ENCODE measurements at places on chromosomes 12 and 14.
A peak's percentile ranks its signal among the peaks of the same experiment; 100 is the strongest.

DNA sequence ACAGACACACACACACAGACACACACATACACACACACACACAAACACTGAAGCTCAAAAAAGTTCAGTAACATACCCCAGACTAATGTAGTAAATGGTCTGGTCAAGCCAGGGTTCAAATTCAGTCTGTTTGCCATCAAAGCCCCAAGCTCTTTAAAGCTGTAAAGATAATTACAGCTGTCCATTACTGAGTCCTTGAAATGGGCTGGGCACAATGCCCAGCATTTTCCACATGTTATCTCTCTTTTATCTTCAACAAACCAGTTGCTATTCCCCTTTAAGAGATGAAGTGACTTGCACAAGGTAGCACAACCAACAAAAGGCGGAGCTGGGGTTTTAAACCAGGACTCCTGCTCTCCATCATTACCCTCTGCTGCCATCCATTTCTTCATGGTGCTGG is 7.6 kb upstream of the UNC119B start:
- H3K27me3 ChIP-seq: no peaks in the 10 kb centered on the region
- peaks cover 26% of the 10 kb centered on the region for H3K36me3 ChIP-seq
- H3K27ac ChIP-seq: no peak overlapping the region
- no peaks in the 10 kb centered on the region for H3K4me1 ChIP-seq
- H3K4me3 ChIP-seq: no peak overlapping the region

DNA sequence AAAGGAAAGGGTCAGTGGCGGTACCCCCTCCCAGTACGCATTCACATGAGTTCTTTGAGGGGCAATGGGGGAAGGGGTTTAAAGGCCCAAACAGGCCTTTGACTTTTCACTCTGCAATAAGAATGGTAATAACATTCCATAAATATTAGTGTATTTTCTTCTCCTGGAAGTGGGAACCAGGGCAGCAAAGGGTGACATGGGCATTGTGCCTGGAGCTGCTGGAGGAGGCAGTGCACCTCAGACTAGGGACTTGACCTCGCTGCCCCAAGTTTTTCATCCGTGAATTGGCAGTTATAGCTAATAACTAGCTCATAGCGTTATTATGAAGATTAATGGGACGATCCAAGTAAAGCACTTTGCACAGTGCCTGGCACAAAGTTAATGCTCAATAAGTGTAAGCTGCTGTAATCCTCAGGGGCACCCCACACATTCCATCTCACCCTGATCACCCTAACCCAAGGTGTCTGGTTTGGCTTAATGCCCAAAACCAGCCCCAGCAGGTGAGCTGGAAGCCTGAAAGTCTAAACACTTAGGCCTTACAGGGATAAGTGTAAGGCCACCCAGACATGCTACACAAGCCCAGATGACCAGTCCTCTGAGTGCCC is 2.8 kb upstream of the KCNH3 start:
- no peak overlapping the region for H3K27ac ChIP-seq
- H3K36me3 ChIP-seq: no peaks in the 10 kb centered on the region
- no peak overlapping the region for H3K4me3 ChIP-seq
- H3K4me1 ChIP-seq: peaks cover 9% of the 10 kb centered on the region

DNA sequence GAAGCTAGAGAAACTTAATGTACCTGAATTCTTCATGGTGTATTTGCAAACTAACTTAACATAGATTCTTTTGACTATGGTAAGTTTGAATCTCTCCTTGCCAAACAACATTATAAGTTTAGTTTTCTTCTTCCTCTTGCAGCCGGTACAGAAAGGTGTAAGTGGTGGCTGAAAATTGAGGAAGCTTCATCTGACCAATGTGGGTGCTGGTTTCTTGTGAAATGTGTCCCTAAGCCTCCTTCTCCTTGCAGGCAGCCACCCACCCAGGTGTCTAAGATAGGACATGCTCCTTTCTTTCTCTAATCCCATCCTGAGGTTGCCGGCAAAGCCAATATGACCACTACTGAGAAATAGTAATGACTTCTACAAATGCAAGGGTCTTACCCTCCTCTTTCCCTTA is 20.6 kb downstream of the GSG1 start:
- DNase-seq: no peak
- H3K36me3 ChIP-seq: peaks cover 18% of the 10 kb centered on the region
- H3K27ac ChIP-seq: no peak overlapping the region
- peaks cover 8% of the 10 kb centered on the region for H3K4me1 ChIP-seq
- no peak overlapping the region for H3K4me3 ChIP-seq
- H3K27me3 ChIP-seq: no peaks in the 10 kb centered on the region

DNA sequence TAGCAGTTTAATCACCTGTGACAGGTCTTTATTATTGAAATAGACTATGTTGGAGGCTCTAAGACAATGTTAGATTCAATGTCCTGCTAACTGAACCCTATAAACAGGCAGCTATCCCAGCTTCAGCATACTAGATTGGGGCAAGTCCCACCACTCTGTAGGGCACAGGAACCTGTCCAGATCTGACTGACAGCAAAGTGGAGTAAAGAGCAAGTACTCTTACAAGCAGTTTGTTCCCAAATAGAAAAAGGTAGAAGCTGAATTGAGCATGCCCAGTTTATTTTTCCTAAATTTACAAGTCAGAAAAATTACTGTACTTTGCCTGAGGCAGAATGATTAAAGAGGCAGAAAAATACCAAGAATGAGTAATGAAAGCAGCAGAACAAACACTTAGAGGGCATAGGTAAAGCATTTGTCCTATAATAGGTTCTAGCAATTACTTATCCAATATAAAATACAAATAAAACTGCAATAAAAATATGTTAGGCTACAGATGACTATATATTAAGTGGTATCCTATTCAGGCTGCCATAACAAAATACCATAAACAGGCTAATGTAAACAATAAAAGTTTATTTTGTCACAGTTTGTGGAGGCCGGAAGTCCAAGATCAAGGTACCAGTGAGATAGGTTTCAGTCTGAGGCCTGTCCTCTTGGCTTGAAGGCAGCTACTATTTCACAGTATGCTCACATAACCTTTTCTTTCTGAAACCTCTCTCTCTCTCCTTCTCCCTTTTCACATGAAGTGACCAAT is 868.2 kb downstream of the C12orf50 start:
- H3K4me3 ChIP-seq: no peak overlapping the region
- no peak for DNase-seq
- no peaks in the 10 kb centered on the region for H3K4me1 ChIP-seq
- no peaks in the 10 kb centered on the region for H3K36me3 ChIP-seq
- no peak overlapping the region for H3K27ac ChIP-seq

DNA sequence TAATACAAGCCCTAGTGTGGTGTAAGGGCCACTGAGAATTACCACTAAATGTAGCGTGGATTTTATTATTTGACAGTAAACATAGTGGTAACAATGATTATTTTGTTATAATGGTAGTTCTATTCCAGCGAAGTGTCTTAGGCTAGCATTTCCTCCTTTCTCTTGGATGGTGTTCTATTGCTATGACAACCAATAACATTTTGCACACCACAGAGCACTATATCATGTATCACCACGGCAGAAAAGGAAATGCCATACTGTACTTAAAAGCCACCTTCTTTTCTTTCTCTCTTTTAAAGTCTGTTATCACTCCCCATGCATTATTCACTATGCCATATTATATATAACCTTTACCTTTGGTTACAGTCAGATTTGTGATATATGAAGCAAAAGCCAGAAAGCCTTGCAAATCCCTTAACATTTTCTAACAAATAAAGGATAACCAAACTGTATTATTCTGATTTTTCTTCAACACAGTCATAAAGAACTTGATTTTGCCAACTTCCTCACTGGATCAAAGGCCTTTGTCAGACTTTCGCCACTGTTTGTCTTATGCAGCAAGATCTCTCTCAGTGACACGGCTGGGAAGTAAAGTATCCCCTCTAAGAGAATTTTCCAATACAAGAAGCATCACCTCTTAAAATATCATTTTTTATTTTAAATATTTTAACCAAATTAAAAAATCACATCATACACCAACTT is 195.8 kb downstream of the FOXN3 start:
- H3K27me3 ChIP-seq: no peaks in the 10 kb centered on the region
- no peak overlapping the region for H3K27ac ChIP-seq
- peaks cover 42% of the 10 kb centered on the region for H3K4me1 ChIP-seq
- no peak for DNase-seq
- peaks cover 31% of the 10 kb centered on the region for H3K36me3 ChIP-seq

DNA sequence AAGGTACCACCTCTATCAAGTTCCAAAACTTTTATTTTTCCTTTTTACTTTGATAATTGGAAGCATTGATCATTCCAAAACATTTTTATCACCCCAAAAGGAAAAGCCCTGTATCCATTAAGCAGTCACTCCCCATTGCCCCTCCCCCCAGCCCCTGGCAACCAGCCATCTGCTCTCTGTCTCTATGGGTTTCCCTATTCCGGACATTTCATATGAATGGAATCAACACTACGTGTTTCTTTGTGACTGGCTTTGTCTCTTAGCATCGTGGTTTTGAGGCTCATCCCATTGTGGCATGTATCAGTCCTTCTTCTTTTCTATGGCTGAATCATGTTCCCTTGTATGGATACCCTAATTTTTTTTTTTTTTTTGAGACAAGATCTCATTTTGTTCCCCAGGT is 18.0 kb upstream of the PHETA1 start:
- H3K27ac ChIP-seq: no peak overlapping the region
- no peak for DNase-seq
- no peaks in the 10 kb centered on the region for H3K4me1 ChIP-seq
- no peaks in the 10 kb centered on the region for H3K36me3 ChIP-seq
- H3K4me3 ChIP-seq: no peak overlapping the region

DNA sequence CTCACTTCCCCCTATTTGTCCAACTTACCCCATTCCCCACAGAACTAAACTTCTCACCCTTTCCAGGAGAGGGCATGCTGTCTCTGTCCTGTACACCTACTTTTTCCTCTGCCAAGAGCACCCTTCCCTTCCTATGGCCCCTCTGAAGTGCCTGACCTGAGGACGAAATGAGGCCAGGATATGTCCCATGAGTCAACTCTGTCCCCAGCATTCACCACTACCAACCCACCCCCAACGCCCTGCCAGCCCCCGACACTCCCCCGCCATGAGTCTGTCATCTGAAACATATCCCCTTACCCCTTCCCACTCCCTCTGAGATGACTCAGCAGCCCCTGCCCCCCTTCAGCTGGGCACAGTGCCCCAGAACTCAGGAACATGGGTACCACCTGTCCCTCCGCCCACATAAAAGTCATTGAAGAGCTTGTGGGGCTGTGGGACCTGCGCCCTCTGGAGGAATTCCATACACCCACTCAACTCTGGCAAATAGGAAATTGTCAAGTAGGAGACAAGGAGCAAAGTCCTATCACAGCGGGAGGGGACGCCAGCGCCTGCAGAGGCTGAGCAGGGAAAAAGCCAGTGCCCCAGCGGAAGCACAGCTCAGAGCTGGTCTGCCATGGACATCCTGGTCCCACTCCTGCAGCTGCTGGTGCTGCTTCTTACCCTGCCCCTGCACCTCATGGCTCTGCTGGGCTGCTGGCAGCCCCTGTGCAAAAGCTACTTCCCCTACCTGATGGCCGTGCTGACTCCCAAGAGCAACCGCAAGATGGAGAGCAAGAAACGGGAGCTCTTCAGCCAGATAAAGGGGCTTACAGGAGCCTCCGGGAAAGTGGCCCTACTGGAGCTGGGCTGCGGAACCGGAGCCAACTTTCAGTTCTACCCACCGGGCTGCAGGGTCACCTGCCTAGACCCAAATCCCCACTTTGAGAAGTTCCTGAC is 26.3 kb downstream of the ITGA7 start:
- no peaks in the 10 kb centered on the region for H3K36me3 ChIP-seq
- peaks cover 10% of the 10 kb centered on the region for H3K4me1 ChIP-seq
- H3K27ac ChIP-seq: no peak overlapping the region
- DNase-seq: peak; percentile 9

- H3K27ac ChIP-seq: no peak overlapping the region
- no peak overlapping the region for H3K4me3 ChIP-seq
- no peaks in the 10 kb centered on the region for H3K4me1 ChIP-seq
- H3K27me3 ChIP-seq: peaks cover 25% of the 10 kb centered on the region
- H3K36me3 ChIP-seq: no peaks in the 10 kb centered on the region
Measured at GRCh38 chr12:30835216-30835615, 80.5 kb upstream of the CAPRIN2 start.

GRCh38 chr12:5232826-5233500 is 189.3 kb downstream of the KCNA5 start:
- DNase-seq: no peak
- no peak overlapping the region for H3K4me3 ChIP-seq
- no peak overlapping the region for H3K27ac ChIP-seq
- H3K36me3 ChIP-seq: no peaks in the 10 kb centered on the region
- H3K4me1 ChIP-seq: no peaks in the 10 kb centered on the region

DNA sequence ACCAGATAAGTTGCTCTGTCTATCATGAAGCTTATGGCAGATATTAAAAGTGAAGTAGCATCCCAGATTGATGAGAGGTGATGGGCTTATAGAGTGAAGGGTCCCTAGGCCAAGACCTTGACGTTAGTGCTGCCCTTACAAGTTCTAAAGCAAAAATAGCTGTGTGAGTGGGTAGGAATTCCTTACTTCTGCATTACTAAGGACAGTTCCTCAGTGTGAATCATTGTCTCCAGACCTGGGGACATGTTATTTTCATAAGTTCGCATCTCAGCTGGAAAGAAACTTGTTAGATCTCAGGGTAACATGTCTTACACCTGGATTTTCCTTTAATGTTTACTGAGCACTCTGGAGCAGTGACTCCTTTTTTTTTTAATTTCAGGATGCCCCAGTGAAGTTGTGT is 28.7 kb downstream of the MAPKAPK5 start:
- H3K4me3 ChIP-seq: no peak overlapping the region
- H3K27me3 ChIP-seq: no peaks in the 10 kb centered on the region
- no peak for DNase-seq
- peaks cover 48% of the 10 kb centered on the region for H3K36me3 ChIP-seq

DNA sequence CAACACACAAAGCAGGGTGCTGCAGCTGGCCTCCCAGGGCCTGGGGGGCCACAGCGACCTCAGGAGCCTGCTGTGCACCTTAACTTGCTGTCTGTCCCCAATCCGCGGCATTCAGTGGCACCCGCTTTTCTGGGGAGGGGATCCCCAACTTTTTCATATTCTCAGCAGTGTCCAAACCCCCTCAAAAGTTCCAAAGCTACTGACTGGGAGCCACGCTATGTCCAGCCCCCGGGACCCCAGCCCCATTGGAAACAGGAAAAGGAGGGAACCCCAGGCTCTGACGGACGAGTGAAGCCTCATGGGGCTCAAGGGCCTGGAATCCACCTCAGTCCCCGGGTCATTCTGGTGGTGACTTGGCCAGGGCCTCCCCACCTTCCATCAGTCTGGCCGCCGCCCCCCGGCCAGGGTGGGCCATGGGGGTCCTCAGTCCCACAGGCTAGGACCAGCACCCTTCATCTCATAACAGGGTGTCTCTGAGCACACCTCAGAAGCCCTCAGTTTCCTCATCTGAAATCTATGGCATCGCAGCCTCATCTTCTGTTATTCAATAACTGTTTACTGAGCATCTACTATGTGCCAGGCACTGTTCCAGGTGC is 127.3 kb downstream of the NCOR2 start:
- H3K4me1 ChIP-seq: no peaks in the 10 kb centered on the region
- no peak overlapping the region for H3K27ac ChIP-seq
- H3K27me3 ChIP-seq: no peaks in the 10 kb centered on the region

- no peak overlapping the region for H3K4me3 ChIP-seq
- peaks cover 3% of the 10 kb centered on the region for H3K27me3 ChIP-seq
- peaks cover 3% of the 10 kb centered on the region for H3K36me3 ChIP-seq
Measured at GRCh38 chr14:67710209-67710608, 8.5 kb downstream of the RDH12 start.

- H3K4me3 ChIP-seq: no peak overlapping the region
- H3K4me1 ChIP-seq: no peaks in the 10 kb centered on the region
- no peak overlapping the region for H3K27ac ChIP-seq
- no peak for DNase-seq
- H3K36me3 ChIP-seq: no peaks in the 10 kb centered on the region
- peaks cover 3% of the 10 kb centered on the region for H3K27me3 ChIP-seq
Measured at GRCh38 chr14:75446447-75446846, 18.6 kb downstream of the JDP2 start.

GRCh38 chr12:25084816-25085215 is 110.1 kb downstream of the DNAI7 start:
- peaks cover 29% of the 10 kb centered on the region for H3K36me3 ChIP-seq
- DNase-seq: no peak
- no peaks in the 10 kb centered on the region for H3K27me3 ChIP-seq
- H3K27ac ChIP-seq: no peak overlapping the region
- H3K4me1 ChIP-seq: peaks cover 19% of the 10 kb centered on the region
- no peak overlapping the region for H3K4me3 ChIP-seq
